ENCODE measurements at places on chromosomes 2 and 18.
A peak's percentile ranks its signal among the peaks of the same experiment; 100 is the strongest.

DNA sequence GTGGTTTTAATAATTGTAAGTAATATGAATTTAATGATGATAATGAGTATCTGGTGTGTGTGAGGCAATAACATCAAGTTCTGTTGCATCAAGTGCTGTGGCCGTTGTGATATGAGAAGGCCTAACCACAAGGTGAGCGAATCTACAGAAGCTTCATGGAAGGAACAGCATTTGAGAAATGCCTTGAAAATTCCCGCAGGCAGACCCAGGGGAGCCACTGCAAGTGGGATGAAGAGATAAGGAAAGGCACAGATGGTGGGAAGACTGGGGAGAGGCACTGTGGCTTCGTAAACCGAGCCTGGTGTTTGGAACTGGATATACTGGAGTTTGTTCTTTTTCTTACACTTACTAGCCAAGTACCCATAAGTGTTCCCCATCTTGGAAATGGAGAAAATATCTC lies 357.5 kb downstream of the PTPRM start:
- no peak for DNase-seq

DNA sequence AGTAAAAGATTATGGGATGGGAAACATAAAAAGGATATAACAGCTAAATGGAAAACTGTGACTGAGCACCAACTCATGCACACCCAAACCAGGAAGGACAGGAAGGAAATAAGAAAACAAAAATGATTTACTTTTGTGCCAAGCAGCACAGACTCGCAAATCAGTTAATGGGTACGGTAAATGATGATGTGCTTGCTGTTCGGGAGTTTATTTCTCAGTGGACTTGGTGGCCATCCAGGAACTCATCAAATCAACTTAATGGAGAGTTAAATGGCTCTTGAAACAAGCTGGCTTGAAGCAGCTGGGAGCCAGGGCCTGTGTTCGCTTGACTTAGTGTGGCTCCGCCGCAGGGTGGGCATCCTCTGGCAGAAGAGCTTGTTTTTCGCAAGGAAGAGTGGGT lies 36.2 kb downstream of the MTCL1 start:
- DNase-seq: no peak

DNA sequence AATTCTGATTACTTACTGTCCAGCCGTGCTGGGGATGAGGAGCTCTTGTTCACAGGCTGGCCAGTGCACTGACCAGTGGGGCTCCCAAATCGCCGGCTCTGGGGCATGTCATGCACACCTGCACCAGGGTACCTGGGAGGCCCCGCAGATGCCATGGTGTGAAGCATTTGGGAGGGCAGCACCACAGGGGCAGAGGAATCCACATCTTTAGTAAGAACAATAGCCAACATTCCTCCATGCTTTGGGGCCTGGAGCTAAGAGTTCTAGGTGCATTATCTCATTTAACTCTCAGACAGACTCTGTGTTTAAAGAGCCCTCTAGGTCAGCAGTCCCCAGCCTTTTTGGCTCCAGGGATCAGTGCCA lies 104.2 kb downstream of the ACKR3 start:
- no peak for DNase-seq

- no peak for DNase-seq
Measured at GRCh38 chr2:10839813-10840212, 27.2 kb upstream of the PDIA6 start.

GRCh38 chr2:230908092-230908594 lies 16.9 kb downstream of the GPR55 start:
- DNase-seq: no peak

DNA sequence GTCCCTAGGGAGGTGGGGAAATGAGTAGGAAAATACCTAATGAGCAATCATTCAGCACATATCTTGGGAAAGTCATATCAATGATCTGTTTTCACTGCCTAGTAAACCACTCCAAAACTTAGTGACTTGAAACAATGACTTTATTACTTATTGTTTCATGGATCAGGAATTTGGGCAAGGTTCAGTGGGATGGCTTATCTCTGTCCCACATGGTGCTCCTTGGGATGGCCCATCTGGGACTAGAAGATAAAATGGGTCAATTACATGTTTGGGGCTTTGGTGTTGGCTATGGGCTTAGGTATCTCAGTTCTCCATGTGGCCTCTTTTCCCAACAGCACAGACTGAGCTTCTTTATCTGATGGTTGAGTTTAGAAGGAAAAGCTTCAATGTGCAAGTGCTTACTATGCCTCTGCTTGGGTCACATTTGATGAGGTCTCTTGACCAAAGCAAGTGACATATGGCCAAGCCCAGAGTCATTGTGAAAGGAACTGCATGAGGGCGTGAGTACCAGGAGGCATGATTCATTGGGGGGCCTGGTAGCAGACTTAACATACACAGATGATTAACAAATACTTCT lies 218.1 kb upstream of the TNP1 start:
- DNase-seq: no peak

DNA sequence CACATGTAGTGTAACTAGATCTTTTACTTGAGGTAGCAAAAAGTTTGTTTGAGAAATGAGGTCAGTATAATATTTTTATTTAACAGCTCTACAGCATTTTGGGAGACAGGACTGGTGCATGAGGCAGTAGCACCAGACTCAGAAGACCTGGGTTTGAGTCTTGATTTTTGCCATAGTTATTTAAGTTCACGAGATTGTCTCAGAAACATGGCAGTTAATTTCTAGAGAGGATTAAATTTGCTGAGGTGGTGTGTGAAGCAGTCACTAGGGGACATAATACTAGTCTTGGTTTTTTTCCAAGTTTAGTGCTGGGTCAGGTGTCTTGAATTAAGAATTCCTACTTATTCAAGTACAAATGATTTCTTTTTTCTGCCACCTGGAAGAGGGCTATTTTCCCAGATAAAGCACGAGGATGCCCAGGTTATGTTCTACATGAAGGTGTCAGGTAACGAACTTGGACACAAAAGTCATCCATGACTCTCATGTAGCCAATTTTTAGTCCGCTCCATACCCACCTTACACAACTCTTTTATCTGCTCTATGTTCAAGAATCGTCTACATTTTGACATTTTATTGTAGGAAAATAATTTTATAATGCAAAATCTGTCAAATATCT lies 1.4 kb downstream of the MARCHF7 start:
- DNase-seq: no peak

GRCh38 chr2:189500456-189501160 lies 59.3 kb downstream of the WDR75 start:
- no peak for DNase-seq

- DNase-seq: no peak
Measured at GRCh38 chr2:205687641-205687956, 5.3 kb downstream of the NRP2 start.

- DNase-seq: no peak
Measured at GRCh38 chr2:85605406-85606115, 3.1 kb upstream of the TMEM150A start.

DNA sequence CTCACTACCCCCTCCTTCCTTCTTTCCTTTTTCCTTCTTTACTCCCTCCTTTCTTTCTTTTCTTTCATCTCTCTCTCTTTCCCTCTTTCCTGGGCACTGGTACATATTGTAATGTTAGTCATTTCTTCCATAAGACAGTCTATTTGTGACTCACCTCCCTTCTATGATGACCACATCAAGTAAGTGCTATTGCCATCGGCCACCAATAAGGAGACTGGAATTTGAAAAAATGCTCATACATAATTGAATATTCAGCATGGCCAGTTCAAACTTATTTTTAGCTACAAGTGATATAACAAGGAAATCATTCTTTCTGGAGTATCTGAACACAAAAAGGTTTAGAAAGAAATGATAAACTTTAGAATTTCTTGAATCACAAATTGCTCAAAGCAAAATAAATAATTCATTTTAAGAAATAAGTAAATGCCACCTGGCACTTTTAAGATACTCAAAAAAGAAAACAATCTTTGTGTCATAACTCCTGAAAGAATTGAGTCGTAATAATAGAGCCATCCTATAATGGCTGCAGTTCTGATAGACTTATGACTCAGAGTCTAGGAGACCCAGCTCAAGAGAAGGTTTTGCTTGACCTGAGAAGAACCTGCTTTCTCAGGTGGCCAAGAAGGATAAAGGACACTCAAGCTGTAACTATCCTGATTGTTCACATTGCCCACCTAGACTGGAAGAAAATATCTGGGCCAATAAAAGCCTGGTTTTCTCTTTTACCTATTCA lies 51.6 kb upstream of the CCBE1 start:
- no peak for DNase-seq

- peak; percentile 69 for DNase-seq
Measured at GRCh38 chr2:160427629-160428404, 65.8 kb downstream of the RBMS1 start.

GRCh38 chr2:111028720-111029119 lies 92.0 kb upstream of the BCL2L11 start:
- DNase-seq: no peak

DNA sequence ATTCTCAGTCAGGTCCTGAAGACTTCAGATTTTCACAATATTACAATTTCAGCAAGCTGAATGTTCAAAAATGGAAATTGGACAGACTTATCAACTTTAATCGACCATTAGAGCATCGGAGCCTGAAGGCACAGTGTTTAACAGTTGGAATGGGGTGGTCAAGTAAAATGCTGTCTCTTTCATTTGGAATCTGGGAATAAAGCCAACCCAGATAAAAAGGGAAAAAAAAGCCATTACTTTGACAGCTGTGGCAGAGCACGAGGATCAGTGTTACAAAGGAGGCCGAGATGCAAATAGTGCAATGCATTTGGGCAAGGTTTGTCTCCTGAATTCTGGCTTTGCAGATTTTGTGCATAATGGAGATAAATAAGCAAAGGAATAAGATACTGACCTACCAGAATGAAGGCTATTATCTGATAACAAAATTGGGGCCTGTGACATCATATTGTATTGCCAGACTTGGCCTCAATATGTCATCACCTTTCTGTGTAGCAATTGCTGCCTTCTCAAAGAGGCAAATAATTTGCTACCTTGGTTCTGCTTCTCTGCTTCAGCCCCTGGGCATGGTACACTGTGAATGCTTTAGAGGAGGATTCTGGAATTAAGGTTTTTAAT lies 277.5 kb upstream of the KLHL29 start:
- DNase-seq: no peak

DNA sequence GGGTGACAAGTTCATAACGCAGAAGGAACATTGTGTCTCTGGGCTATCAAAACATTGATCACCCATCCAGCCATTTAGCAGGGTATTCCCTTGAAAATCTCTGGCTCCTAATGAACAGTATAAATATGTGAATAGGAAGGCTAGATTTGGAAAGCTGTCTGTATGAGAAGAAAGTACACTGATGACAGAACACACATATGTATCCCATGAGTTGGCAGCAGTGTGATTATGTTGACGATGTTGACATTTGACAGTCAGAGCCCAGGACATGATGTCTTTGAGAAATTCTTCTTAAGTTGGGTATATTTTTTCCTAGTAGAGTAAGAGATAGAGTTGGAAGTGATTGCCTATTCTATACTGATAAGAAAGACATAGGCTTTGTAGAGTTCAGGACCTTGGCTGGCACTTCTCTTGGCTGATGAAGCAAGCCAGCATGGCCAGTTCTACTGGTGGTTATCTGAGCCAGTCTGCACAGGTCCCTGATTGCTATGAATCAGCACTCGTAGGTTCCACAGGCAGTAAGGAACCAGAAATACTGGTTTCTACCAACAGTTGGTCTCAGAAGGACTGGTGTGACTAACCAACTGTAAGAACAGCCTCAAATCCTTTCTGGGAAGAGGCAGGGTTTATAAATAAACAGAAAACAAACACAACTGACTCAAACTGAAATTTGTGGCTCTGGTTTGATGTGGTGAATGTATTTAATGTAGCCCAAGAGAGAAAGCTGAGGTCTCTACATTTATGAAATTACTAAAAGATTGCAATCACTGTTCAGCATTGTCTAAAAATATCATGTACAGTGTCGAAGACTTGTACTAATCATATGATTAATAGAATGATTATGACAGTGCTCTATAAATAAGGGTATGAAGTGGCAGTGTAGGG lies 43.9 kb upstream of the RAPH1 start:
- no peak for DNase-seq

DNA sequence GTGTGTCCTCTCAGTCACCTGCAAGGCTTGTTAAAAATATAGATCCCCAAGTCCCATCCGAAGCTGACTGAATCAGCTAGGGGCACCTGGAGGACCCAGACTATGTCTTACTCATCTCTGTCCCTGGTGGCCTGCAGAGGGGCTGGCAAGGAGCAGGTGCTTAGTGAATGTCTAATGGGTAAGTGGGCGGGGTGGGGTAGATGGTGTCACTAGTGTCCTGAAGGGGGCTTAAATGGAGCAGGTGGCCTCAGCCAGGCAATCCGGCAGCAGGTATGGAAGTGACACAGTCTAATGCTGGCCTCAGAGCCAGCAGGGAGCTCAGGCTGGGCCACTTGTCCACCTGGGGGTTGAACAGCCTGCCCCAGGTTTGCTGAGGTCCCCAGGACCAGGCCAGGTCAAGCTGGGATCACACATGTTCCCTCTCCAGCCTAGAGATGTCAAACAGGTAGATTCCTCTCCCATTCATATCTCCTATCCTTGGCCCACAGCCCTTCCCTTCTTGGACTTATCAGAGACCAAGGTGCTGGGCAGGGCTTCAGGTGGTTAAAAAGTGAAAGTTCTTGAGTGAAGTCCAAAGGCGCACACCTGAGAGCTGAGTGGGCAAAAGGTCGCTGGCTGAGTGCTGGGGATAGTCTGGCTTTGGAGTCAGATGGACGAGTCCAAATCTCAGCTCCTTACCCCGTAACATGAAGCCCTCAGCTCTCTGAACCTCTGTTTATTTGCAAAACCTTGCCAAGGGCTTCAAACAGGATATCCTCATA lies 1.7 kb downstream of the STEAP3 start:
- no peak for DNase-seq

- no peak for DNase-seq
Measured at GRCh38 chr2:230964136-230964730, 31.7 kb upstream of the SPATA3 start.

- no peak for DNase-seq
Measured at GRCh38 chr18:64118406-64118805, 30.5 kb downstream of the LINC00305 start.

GRCh38 chr2:111034606-111035005 lies 86.1 kb upstream of the BCL2L11 start:
- no peak for DNase-seq

DNA sequence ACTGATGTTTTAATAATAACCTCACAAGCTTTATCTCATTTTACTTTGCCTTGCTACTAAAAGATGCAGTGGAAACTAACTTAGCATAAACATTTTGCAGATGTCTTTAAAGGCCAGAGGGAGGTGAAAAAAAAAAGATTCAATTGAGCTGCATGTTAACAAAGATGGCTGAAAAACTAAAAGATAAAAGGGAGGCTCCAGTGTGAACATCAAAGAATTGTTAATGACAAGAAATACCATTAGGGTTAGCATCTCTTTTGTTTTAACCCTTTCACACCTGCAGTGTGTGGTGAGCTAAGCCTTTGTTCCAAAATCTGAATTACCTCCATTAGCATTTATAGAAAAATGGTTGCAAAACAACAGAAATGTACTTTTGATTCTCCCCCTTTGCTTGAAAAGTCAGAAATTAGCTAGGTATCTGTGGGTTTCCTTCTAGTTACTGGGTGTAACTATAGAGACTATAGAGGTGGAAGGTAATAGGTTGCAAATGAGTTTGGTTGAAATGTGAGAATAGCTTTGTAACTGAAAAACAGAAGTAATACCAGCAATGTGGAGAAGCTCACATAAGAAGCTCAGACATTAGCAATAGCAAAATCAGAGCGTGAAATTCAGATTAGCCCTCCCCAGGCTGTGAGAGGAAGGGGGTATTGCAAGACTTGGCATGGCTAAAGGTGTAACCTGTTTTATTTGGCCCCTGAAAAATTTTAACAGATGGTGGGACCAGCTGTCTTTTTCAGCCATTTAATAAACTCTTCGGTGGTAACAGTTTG lies 34.8 kb upstream of the SP5 start:
- no peak for DNase-seq

GRCh38 chr2:73260338-73260984 lies 23.8 kb downstream of the FBXO41 start:
- DNase-seq: no peak
